Fibroblast of the aortic adventitia (primary cell): ENCODE measurements at places on chromosomes 1 and 21.

- DNase-seq: no peak
Observed at GRCh38 chr1:245258271-245258920, 103.6 kb downstream of the KIF26B start.

DNA sequence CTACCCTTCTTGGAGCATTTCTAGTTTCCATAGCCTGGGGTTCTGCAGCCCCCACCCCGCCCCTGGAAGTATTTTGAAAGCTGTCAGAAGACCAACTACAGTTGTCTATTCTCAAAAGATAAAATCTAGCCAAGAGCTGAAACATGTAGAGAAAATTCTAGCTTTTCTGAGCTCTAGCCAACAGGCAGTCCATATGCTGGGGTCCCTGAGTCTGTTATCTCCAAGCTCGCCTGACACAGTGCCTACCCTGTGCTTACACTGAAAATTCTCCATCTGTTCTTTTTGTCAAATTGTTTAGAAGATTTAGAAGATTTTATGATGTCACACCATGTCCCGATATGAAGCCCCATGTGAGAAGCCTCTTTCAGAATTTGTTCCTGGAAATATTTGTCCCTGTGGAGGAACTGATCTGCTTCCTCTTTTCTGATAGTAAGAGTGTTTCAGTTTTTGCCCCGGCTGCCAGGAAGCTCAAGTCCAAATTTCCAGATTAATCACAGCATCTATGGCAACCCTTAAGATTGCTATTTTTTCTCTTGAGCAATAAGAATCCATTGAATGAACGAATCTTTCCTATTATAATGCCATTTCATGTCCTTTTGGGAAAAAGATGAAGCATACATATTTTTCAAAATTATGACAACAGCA, 23.7 kb upstream of the CSF3R start:
- no peak for DNase-seq

GRCh38 chr1:169312084-169312954, 55.3 kb downstream of the NME7 start:
- DNase-seq: peak; percentile 90

DNA sequence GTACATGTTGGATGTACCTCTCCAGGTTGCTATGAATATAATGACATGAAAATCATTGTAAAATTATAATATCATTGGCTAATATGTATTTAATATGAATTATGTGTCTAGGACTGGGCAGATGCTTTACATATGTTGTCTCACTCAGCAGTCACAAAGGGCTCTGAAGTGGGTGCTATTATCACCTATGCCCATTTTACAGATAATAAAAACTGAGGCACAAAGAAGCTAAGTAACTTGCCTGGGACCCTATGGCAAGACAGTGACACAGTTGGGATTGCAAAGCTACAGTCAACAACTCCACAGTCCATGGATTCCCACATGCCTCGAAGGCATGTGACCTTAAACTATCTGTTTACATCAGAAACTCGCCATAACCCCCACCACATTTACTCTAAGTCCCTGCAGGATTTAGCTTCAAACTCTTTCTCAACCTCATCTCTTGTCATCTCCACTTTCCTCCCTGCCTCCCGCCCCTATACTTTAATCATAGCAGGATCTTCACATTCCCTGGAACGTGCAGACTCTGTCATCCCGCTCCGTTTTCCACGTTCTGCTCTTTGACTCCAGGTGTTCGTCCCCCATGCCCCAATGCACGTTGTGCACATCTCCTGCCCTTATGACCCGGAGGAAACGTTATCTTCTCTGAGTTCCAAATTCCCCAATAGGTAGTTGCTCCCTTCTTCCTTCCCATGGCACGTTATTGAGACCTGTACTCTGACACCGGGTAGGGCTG, 143.0 kb upstream of the NRIP1 start:
- no peak for DNase-seq

DNA sequence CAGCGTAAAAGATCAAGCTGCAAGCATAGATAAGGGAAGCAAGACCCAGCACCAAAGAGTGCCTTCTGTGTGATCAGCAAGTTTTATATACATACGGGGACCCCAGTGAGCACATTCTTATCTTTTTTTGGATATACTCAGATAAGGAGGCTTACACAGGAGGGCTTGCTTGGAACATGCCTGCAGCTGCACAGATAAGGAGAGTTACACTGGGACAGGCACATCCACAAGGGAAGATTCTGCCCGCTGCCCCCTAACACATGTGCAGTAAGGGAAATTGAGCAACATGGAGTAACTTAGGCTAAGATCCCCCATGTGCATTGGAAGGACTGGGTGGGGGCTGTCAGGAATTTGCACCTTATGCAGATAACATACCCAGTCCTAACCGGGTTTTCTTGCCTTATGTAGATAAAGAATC, 1334.8 kb downstream of the MRPL39 start:
- no peak for DNase-seq

DNA sequence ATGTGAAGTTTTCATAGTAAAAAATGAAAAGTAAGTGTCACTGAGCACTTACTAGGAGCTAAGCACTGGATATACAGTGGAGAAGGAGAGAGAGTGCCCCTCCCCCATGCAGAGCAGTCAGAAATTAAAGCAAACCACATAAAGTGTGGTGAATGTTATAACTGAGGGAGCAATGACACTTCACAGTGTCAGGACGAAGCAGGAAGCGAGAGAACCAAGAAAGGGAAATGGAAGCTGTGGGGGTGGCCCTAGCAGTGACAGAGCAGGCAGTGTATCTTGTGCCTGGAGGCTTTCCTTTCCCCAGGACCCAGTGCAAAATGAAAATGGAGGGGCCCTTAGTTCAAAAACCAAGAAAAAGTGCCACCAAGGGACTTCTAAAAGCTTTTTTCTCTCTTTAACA, 21.5 kb upstream of the RCAN3 start:
- DNase-seq: no peak

- DNase-seq: no peak
Observed at GRCh38 chr1:234879147-234880080, 249.2 kb downstream of the TOMM20 start.

GRCh38 chr1:106613068-106613467, 443.4 kb upstream of the PRMT6 start:
- DNase-seq: no peak

GRCh38 chr21:42162831-42163510, 56.0 kb upstream of the ABCG1 start:
- DNase-seq: no peak

- no peak for DNase-seq
Observed at GRCh38 chr21:17853393-17854275, 34.5 kb upstream of the C21orf91 start.

- DNase-seq: no peak
Observed at GRCh38 chr1:31425301-31426081, 12.5 kb downstream of the SERINC2 start.

GRCh38 chr1:208643005-208643597, 398.9 kb upstream of the PLXNA2 start:
- no peak for DNase-seq

- no peak for DNase-seq
Observed at GRCh38 chr1:74340656-74341055, 105.5 kb downstream of the TNNI3K start.

GRCh38 chr1:107389410-107390396, 248.9 kb downstream of the NTNG1 start:
- no peak for DNase-seq

DNA sequence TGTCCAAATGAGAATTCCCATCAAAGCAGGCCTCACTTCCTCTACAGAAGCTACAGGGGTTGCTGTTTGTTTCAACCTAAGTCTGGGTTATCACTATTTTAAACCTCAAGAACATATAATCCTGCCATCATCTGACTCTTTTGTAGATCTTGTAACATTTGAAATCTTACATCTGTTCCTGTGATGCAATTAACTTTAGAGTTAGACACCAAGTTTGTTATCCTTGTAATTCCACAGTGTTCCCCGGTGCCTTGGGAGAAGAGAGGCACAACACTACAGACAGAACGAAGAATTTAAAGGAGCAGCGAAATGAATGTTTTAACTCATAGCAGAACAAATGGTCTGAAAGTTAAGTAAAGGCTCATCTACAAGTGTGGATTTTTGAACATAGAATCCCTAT, 116.1 kb downstream of the UCHL5 start:
- peak; percentile 48 for DNase-seq

DNA sequence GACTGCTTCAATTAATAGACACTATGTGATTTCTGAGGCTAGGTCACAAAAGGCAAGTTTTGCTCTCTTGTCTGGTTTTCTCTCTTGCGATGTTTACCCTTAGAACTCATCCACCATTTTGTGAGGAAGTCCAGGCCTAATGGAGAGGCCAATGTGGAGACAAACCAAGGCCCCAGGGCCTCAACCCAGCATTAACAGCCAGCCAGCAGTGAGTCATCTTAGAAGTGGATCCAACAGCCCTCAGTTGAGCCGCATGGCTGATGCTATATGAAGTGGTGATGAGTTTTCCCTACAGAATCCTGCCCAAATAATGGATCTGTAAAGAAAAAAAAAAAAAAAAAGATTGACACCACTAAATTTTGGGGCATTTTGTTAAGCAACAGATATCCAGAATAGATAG, 95.1 kb downstream of the DNTTIP2 start:
- DNase-seq: no peak

DNA sequence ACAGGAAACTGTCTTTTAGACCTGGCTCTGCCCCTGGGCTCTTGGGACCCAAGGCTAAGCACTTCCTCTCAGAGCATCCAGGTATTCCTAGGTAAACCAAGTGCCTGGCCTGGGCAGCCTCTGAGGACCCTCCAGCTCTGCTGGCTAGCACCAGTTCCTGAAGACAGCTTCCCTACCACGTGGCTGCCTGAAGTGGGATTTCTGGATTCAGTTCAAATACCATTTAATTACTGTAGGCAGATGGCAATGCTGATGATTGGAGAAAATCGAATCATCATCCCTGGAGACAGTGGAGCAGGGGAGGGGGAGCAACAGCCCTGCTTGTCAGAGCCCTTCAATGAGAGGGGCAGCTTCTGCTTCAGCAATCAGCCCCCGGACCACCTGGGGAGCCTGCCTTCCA, 11.9 kb downstream of the KIF21B start:
- DNase-seq: no peak

GRCh38 chr1:11417162-11417561, 61.8 kb upstream of the DISP3 start:
- DNase-seq: no peak

- no peak for DNase-seq
Observed at GRCh38 chr1:75079538-75080290, 54.5 kb upstream of the LHX8 start.
